ENCODE measurements at places on chromosomes 1 and 21. TPM values are rescaled to one million over a fixed set of nuclear protein-coding genes. Genes with fewer than 3 reads are reported as not detected.

DNA sequence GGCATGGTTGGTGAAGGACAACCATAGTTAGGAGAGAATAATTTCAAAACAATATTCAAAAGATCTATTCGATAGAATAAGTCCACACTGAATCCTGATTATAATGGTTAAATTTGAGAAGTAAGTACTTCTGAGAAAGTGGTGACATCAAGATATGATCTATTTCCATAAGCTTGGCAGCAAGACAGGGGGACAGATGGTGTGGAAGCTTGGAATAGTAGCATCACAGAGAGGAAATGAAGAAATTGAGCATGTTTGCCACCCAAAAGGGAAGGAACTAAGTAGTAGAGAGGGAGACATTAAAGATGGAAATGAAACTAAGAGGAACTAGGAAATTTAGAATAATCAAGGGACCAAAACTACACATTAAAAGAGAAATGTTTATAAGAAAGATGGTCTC lies 94.5 kb downstream of the OLFM3 start:
- DNase-seq: no peak

GRCh38 chr1:154166207-154166606 lies 11.3 kb upstream of the NUP210L start:
- DNase-seq: no peak

- DNase-seq: peak; percentile 54
Observed at GRCh38 chr1:41416552-41417334, 55.5 kb downstream of the FOXO6 start.

- DNase-seq: no peak
Observed at GRCh38 chr1:9047019-9047418, 20.8 kb upstream of the SLC2A7 start.

- no peak for DNase-seq
Observed at GRCh38 chr1:192566657-192567056, 8.9 kb upstream of the RGS1 start.

DNA sequence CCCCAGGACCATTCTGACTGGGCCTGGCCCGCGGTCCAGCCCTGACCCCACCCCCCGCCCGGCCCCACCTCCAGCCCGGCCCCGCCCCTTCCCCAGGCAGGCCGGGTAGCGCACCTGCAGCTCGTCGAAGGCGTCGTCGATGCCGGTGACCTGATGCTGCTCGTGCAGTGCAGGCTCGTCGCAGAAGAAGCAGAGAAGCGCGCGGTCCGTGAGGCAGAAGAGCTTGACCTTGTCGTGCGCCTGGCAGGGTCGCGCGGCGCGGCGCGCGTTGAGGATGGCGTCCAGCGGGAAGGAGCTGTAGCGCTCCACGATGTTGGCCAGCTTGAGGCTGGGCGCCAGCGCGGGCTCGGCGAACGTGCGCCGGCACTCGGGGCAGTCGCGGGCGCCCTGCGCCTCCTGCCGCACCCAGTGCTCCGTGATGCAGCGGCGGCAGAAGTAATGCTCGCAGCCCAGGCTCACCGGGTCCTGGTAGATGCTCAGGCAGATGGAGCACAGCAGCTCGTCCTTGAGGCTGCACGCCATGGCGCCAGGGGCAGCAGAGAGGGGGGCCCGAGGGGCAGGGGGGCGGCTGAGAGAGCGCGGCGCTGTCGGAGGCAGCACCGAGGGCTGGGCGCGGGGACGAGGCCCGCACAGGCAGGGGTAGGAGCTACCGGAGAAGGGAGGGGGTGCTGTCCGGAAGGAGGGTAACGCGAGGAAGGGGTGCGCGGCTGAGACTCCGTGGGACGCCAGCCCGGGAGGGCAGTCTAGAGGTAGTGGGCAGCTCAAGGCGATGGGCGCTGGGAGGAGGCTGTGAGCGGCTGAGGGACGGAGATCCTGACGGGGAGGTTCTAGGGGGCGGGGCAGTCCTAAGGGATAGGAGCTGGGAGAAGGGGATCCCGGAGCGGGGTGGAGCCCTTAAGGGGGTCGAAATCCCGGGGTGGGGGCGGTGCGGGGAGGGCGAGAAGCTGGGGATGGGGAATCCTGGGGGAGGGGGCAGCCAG lies 642 bp downstream of the TRIM62 start:
- DNase-seq: peak; percentile 76

- no peak for DNase-seq
Observed at GRCh38 chr1:16077406-16078245, 4.2 kb upstream of the FAM131C start.

The C1orf141 gene
- not detected for total RNA-seq

The FAM72B gene
- 6.9 TPM for total RNA-seq

The ACOT7 gene
- total RNA-seq: 101 TPM

Measured in activated T-cell treated with anti-CD3 and anti-CD28 coated beads, Interleukin-2, amount 50 U/mL, for 4 hours (primary cell).